CD4-positive, alpha-beta T cell treated with Interleukin-15 for 1 hour (primary cell): ENCODE measurements at places on chromosomes 4 and X.

DNA sequence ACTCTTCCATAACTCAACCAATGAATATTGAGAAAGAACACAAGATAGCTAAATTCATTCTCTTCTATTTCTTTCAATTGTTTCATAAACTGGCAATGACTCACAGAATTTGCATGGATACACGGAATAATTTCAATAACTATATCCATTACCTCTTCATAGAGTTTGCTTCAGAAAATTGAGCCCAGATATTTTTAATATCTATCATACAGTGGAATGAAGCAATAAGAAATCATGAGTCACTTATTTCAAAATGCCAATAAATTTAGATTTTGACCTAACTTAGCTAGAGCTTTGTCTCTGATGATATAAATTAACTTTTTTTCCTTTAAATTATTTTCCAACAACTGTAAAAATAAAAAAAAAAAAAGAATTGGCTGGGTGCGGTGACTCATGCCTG, 22.2 kb upstream of the MANBA start:
- DNase-seq: no peak

DNA sequence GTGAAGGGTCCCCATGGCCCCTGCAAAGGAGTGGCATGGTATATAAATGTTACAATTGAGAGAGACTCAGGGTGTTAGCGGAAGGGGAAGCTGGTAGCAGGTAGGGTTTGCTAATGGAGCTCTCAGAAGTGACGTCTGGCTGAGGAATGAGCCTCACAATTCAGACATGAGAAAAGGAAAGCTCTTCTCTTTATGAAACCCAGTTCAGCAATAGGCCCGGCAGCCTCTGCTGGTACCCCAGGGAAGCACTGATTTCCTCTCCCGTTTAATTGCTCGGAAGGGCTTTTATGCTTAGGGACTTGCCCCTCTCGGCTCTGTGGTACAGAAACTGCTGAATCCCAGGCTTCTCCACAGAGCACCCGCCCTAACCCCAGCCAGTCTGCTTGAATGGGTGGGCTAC, 19.4 kb upstream of the AFAP1 start:
- no peak for DNase-seq

GRCh38 chrX:149628280-149628679, 3.3 kb downstream of the TMEM185A start:
- no peak for DNase-seq

- no peak for DNase-seq
These were observed 31.3 kb upstream of the CYP2U1 start for GRCh38 chr4:107900067-107900466.

- DNase-seq: no peak
These were observed 93.0 kb upstream of the PLS3 start for GRCh38 chrX:115467961-115468360.

- no peak for DNase-seq
These were observed 4.2 kb upstream of the NOCT start for GRCh38 chr4:139011225-139011950.

DNA sequence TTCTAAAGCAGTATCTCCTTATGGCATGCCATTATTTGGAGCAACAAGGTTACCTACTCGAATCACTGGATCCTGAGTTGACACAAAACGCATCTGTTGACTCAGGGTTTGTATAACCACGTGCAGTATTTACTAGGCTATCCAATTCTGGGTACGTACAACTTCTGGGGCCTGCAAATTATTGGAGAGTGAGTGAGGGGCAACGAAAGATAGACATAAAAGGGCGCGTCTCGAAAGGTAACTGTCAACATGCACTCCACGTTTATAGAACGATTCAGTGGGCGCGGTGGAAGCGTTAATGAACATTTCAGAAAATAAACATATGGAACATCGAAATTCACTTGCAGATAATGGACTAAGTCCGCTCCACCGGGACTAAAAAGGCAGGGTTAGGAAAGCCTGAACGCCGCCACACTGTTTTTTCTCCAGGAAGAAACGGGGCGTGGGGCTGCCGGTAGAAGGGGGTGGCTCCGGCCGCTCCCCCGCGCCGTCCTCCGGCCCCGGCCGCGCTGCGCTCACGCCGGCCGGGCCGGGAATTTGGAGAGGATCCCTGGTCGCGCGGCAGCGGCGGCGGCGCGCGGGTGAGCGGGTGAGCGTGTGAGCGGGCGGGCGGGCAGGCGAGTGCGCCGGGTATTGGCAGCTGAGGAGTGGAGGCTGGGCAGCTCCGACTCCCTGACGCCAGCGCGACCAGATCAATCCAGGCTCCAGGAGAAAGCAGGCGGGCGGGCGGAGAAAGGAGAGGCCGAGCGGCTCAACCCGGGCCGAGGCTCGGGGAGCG, at the start of gene SMAD1:
SMAD1 (plus strand) TSS at position 690 of the 778 bp plus-strand sequence. CDS start 32,761 bp downstream, outside the sequence.
- DNase-seq: peak; percentile 36

DNA sequence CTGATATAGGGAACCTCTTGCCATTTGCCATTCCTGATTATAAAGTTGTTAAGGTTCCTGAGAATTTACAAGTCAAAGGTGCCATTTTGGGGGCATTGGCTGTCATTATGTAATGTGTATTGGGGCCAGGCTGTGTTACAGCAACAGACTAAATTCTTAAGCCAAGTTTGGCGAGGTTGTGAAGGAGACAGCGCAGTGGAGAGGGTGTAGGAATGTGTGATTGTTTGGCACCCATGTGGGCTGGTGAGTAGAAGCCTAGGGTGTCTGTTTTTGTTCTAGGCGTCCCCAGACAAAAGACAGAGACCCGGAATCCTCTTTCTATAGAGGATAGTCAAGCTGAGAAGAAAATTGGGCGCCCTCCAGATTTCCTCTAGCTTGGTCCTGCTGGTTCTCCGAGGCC, 2535.3 kb downstream of the PCDH7 start:
- no peak for DNase-seq

DNA sequence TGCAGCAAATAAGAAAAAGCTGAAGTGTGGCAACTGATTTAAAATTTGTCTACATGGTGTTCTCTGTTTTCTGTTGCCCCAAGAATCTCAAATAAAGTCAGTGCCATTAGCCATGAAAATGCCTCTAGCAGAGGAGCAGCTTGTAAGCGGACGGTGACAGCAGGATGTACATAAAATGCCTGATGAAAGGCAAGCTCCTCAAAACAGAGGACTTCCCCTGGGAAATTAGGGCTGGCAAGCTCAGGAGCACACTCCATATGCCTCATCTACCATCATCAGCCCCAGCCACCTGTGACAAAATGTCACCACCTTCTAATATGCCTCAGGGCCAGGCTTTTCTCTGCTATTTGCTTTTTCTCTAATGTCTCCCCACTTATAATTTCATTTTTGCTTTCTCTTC, 54.5 kb downstream of the ASB9 start:
- no peak for DNase-seq

DNA sequence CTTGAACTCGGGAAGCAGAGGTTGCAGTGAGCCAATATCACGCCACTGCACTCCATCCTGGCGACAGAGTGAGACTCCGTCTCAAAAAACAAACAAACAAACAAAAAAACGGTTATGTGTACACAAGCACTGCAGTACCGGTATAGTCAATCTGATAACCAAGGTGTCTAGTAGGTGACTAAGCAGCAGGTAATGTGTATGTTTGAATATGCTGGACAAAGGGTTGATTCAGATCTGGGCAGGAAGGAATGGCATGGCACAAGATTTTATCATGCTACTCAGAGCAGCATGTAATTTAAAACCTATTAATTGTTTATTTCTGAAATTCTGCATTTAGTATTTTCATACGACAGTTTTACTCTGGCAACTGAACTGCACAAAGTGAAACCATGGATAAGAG, 41.7 kb downstream of the MAGEC1 start:
- no peak for DNase-seq

DNA sequence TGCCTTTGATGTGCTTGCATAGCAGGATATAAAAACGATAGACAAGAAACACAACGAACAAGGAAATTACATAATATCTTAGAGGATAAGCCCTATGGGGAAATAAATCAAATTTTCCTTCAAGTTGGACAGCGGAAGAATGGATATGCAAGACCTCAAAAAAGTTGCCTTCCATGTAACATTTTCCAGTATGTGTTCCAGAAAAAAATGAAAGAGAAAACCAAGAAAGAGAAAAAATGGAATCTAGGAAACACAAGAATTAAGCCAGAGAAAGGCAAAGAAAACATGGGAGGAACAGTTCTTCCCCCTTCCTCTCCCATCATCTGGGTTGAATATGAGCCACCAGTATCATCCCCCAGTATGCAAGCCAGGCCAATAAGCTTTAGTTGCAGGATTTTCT, 34.6 kb upstream of the MID1 start:
- no peak for DNase-seq

DNA sequence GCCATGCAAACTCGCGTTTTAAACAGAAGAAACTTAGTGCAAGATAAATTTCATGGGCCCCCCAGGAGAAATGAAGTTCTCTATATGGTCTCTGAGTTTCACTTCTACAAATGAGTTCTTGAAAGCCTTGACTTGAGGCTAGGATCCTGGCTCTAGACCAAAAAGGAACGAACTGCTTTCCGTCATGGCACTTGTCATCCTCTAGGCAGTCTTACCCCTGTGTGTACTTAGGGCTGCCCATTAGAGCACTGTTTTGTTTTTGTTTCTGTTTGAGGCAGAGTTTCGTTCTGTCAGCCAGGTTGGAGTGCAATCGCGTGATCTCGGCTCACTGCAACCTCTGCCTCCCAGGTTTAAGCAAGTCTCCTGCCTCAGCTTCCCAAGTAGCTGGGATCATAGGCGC, 29.0 kb downstream of the RNF4 start:
- DNase-seq: peak; percentile 36
